Activated T-cell treated with anti-CD3 and anti-CD28 coated beads, Interleukin-2, amount 50 U/mL, for 24 hours (primary cell): ENCODE measurements at places on chromosomes 7 and 10.

DNA sequence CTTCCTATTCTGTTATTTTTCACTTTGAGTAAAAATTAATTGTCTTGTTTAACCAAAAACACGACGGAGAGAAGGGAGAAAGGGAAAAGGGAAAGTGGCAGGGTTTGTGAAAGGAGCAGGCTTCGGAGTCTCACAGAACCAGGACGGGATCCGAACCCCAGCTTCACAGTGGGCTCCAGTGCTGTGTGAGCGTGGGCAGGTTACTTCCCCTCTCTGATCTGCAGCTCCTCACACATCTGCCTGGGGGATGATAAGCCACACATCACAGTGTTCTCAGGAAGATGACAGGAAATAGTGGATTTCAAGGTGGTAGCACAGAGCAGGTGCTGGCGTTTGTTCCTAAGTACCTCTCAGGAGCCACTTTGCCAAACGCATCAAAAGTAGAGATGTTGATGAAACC lies 94.2 kb upstream of the GPR26 start:
- no peaks in the 10 kb centered on the region for H3K36me3 ChIP-seq
- no peak overlapping the region for H3K27ac ChIP-seq
- peaks cover 77% of the 10 kb centered on the region for H3K27me3 ChIP-seq
- no peak overlapping the region for H3K4me3 ChIP-seq
- no peaks in the 10 kb centered on the region for H3K4me1 ChIP-seq

DNA sequence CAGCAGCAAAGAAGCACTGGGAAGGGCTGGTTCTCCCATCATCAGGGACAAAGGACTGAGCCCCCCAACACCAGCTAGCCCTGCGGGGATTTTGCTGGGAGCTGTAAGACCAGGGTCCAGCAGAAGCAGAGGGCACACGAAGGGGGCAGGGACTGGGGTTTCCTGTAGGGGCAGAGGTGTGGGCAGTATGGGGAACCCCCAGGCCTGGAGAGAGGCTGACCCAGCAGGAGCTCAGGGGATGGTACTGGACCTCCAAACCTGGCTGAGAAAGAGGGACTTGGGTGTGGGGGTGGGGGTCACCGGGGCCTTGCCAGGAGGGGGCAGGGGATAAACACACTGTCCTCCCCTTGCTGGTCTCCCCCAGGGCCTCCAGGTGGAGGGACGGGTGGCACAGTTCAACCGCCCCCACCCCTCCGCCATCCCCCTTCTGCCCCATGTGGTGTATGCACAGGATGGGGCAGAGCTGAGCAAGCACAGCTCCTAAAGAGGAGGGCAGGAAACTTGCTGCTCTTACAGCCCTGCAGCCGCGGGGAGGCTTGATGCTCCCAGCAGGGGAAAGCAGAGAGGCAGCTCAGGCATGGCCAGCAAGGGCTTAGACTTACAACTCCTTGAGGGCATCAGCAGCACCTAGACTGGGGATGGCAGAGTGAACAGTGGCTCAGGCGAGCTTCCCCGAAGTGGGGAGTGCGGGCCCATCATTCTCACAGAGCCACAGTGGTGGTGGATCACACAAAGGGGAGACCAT lies 12.4 kb upstream of the RET start:
- H3K27me3 ChIP-seq: no peaks in the 10 kb centered on the region
- no peaks in the 10 kb centered on the region for H3K4me1 ChIP-seq
- no peak for DNase-seq
- H3K4me3 ChIP-seq: no peak overlapping the region
- H3K27ac ChIP-seq: no peak overlapping the region

GRCh38 chr7:3146571-3147226 lies 103.0 kb upstream of the CARD11 start:
- no peaks in the 10 kb centered on the region for H3K36me3 ChIP-seq
- no peak overlapping the region for H3K4me3 ChIP-seq
- DNase-seq: peak; percentile 16
- H3K4me1 ChIP-seq: peaks cover 9% of the 10 kb centered on the region

- H3K27ac ChIP-seq: no peak overlapping the region
- no peaks in the 10 kb centered on the region for H3K27me3 ChIP-seq
- H3K4me1 ChIP-seq: peaks cover 13% of the 10 kb centered on the region
- H3K36me3 ChIP-seq: no peaks in the 10 kb centered on the region
Observed at GRCh38 chr7:134942690-134943466, 43.4 kb upstream of the AGBL3 start.

- no peak overlapping the region for H3K27ac ChIP-seq
- no peak overlapping the region for H3K4me3 ChIP-seq
- peaks cover 5% of the 10 kb centered on the region for H3K36me3 ChIP-seq
- no peaks in the 10 kb centered on the region for H3K27me3 ChIP-seq
- no peaks in the 10 kb centered on the region for H3K4me1 ChIP-seq
- no peak for DNase-seq
Observed at GRCh38 chr7:74542558-74543117, 88.9 kb downstream of the GTF2IRD1 start.

- H3K4me3 ChIP-seq: peak overlapping the region; percentile 95
- H3K36me3 ChIP-seq: peaks cover 73% of the 10 kb centered on the region
- peak overlapping the region; percentile 98 for H3K27ac ChIP-seq
- no peak for DNase-seq
- peaks cover 67% of the 10 kb centered on the region for H3K4me1 ChIP-seq
- H3K27me3 ChIP-seq: no peaks in the 10 kb centered on the region
Observed at GRCh38 chr7:135168001-135168400, 2.5 kb downstream of the CYREN start.

GRCh38 chr10:57338823-57339558 lies 928.7 kb downstream of the IPMK start:
- H3K27ac ChIP-seq: no peak overlapping the region
- H3K36me3 ChIP-seq: no peaks in the 10 kb centered on the region
- DNase-seq: no peak
- no peak overlapping the region for H3K4me3 ChIP-seq
- H3K4me1 ChIP-seq: no peaks in the 10 kb centered on the region

GRCh38 chr10:7285522-7286322 lies 125.1 kb downstream of the SFMBT2 start:
- no peak for DNase-seq
- peaks cover 53% of the 10 kb centered on the region for H3K4me1 ChIP-seq
- H3K27ac ChIP-seq: peak overlapping the region; percentile 48
- H3K4me3 ChIP-seq: no peak overlapping the region
- no peaks in the 10 kb centered on the region for H3K27me3 ChIP-seq

- DNase-seq: no peak
- no peaks in the 10 kb centered on the region for H3K36me3 ChIP-seq
- no peak overlapping the region for H3K27ac ChIP-seq
- no peaks in the 10 kb centered on the region for H3K4me1 ChIP-seq
- no peak overlapping the region for H3K4me3 ChIP-seq
Observed at GRCh38 chr7:91103363-91103762, 160.9 kb upstream of the FZD1 start.

DNA sequence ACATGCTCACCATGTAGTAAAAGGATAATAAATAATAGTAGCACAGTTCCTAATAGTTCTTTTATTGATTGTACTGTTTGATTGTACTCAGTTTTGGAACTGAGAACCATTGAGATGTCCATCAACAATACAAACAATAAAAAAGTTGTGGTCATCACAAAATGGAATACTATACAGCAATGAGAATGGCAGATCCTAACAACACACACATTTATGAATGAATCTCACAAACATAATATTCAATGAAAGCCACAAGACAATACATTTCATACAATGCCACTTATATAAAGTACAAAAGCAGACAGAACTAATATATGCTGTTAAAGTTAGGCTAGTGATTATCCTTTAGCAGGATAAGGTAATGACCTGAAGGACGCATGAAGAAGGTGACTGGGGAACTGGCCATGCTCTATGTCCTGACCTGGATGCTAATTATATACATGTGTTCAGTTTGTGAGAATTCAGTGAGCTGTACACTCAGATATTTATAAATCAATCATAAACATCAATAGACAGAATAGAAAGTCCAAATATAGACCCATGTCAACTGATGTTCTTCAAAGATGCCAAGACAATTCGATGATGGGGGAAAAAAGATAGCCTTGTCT lies 70.0 kb downstream of the SMURF1 start:
- peaks cover 7% of the 10 kb centered on the region for H3K36me3 ChIP-seq
- H3K4me3 ChIP-seq: no peak overlapping the region
- H3K27ac ChIP-seq: no peak overlapping the region
- no peak for DNase-seq
- H3K27me3 ChIP-seq: no peaks in the 10 kb centered on the region

- peaks cover 9% of the 10 kb centered on the region for H3K27me3 ChIP-seq
- no peak overlapping the region for H3K4me3 ChIP-seq
- no peaks in the 10 kb centered on the region for H3K36me3 ChIP-seq
- H3K27ac ChIP-seq: no peak overlapping the region
- no peaks in the 10 kb centered on the region for H3K4me1 ChIP-seq
Observed at GRCh38 chr10:14123139-14123538, 207.6 kb downstream of the FRMD4A start.

DNA sequence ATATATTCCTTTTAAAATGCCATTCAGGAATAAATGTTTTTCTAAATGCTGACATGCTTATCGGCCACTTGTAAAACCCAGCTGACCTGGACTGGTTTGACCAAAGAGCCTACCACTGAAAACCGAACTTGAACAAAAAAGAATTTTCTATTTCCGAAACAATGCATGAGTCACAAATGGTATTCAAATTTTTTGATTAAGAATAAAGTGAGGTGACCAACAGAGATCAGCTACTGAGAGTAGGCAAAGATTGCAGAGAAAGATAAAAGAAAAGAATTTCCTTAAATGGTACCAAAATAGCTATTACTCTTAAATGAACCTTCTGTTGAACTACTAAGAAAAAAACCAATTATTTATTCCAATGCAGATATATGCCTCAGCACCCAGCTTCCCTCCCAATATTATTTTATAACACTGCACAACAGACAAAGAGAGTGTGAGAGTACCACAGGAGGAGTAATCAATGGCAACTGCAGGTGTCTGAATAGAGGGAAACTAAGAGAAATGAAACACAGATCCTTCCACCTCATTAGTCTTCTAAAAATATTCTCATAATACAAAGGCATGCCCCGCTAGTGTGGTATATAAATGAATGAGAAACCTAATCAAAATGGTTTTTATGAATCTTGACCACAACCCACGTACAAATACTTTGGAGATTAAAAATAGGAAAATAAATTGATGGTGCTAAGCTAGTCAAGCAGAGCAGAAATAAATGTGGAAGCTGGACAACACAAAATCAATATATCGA lies 20.1 kb downstream of the OSBPL3 start:
- H3K27me3 ChIP-seq: no peaks in the 10 kb centered on the region
- peak overlapping the region; percentile 57 for H3K27ac ChIP-seq
- H3K4me3 ChIP-seq: no peak overlapping the region
- DNase-seq: no peak
- peaks cover 86% of the 10 kb centered on the region for H3K4me1 ChIP-seq

DNA sequence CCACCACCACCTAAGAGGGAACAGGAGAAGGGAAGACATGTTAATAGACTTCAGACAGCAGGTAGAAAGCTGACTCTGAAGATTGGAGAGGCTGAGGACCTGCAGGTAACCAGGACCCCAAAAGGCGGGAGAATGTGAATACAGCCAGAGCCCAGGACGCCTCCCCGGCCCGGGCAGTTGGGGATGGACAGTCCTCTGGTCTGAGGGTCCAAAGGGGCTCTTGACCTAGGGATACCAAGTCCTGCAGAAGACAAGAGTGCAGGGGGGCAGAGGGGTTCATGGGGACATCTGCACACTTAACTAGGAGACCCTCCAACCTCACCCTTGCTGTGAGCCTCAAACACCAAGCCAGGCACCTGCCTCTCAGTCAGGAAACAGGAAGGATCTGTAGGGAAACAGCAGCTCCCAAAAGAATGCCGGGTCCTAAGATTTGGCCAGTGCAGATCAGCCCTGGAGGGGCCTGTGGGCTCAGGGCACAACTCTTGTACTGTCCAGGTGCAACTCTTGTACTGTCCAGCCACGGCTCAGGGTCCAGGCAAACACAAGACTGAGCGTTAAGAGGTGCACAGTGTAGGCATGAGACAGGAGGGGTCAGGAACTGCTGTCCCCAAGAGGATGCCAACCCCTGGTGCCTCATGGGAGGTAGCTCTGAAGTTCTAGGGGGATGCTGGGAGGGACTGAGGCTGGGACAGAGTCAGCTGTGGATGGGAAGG lies 2.3 kb upstream of the STK32C start:
- no peak overlapping the region for H3K4me3 ChIP-seq
- peaks cover 17% of the 10 kb centered on the region for H3K27me3 ChIP-seq
- peaks cover 17% of the 10 kb centered on the region for H3K4me1 ChIP-seq
- no peak overlapping the region for H3K27ac ChIP-seq

DNA sequence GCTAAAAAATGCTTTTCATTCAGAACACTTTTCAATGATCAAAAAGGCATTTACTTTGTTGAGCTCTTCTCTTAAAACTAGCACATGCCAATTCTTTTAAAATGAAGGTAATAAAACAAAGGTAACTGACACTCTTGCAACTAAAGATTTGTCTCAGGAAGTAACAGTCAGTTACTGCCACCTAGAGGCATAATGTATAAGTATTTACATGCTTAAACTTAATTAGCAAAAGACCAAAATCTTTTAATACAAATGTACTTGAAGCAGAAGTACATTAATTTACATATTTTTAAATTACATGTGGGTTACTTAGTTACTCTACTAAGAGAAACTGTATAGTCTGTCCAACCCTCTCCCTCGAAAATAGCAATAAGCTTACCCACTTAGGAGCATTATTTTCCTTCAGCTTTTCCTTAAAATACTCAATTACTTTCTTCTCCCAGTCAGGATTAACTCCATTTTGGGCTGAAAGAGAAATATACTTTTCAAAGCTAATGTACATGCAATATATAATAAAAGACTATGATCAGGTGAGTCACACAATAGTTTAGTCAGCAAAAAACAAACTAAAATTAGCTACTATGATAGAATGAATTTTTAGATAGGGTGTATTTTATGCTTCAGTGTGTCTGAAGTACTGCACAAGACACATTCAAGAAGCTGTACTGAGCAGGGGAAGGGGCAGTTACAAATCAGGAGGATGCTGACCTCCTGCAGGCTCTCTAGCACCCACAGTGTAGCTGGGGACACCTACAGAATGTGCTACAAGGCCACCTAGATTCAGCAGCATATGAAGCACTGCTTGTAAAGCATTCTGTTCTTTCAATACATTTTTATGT lies 13.0 kb downstream of the MCMBP start:
- no peaks in the 10 kb centered on the region for H3K27me3 ChIP-seq
- H3K27ac ChIP-seq: peak overlapping the region; percentile 66
- peaks cover 49% of the 10 kb centered on the region for H3K4me1 ChIP-seq
- no peak for DNase-seq

DNA sequence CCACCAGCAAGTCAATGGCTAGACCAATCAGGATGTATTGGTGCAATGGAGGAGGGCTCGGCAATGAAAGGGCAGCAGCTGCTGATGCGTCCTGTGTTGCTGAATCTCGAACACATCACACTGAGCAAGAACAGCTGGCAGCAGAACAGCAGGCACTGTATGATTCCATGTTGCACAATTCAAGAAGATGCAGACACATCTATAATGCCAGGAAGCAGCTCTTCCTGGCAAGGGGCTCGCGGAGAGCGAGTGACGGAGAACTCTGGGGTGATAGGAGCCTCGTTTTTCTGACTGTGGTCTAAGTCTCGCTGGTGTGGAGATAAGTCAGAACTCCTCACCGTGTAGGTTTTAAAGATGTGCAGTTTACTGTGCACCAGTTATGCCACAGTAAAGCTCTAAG lies 24.8 kb upstream of the PFKP start:
- no peak overlapping the region for H3K27ac ChIP-seq
- no peak overlapping the region for H3K4me3 ChIP-seq
- H3K36me3 ChIP-seq: no peaks in the 10 kb centered on the region
- peaks cover 4% of the 10 kb centered on the region for H3K4me1 ChIP-seq
- H3K27me3 ChIP-seq: peaks cover 31% of the 10 kb centered on the region

- peaks cover 67% of the 10 kb centered on the region for H3K27me3 ChIP-seq
- peaks cover 16% of the 10 kb centered on the region for H3K4me1 ChIP-seq
- DNase-seq: peak; percentile 38
- H3K36me3 ChIP-seq: no peaks in the 10 kb centered on the region
- no peak overlapping the region for H3K27ac ChIP-seq
- peak overlapping the region; percentile 46 for H3K4me3 ChIP-seq
Observed at GRCh38 chr7:128168667-128169210, 72.3 kb upstream of the LEP start.
